ENCODE measurements at places on chromosomes 12 and 14.
A peak's percentile ranks its signal among the peaks of the same experiment; 100 is the strongest.

GRCh38 chr12:12877781-12878455 is 13.4 kb upstream of the GPRC5A start:
- peak; percentile 20 for DNase-seq

DNA sequence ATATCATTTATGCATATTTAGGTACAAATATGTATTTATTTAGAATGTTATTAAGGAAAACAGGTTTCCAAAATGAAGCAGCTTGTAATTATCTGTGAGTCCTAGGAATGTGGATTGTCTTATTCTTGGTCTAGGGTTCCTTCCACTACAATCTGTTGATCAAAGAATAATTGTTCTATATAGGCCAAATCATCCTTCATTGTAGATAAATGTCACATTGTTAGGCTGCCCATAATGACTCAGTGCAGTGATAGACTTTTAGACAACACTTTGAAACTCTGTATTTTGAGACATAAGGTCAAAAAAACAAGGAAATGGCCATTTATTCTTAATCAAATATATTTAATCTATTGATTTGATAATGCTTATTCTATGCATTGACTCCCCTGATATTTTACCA is 283.0 kb downstream of the ACSS3 start:
- no peak for DNase-seq

- DNase-seq = no peak
These were observed 2.8 kb upstream of the EML1 start for GRCh38 chr14:99790201-99790977.

DNA sequence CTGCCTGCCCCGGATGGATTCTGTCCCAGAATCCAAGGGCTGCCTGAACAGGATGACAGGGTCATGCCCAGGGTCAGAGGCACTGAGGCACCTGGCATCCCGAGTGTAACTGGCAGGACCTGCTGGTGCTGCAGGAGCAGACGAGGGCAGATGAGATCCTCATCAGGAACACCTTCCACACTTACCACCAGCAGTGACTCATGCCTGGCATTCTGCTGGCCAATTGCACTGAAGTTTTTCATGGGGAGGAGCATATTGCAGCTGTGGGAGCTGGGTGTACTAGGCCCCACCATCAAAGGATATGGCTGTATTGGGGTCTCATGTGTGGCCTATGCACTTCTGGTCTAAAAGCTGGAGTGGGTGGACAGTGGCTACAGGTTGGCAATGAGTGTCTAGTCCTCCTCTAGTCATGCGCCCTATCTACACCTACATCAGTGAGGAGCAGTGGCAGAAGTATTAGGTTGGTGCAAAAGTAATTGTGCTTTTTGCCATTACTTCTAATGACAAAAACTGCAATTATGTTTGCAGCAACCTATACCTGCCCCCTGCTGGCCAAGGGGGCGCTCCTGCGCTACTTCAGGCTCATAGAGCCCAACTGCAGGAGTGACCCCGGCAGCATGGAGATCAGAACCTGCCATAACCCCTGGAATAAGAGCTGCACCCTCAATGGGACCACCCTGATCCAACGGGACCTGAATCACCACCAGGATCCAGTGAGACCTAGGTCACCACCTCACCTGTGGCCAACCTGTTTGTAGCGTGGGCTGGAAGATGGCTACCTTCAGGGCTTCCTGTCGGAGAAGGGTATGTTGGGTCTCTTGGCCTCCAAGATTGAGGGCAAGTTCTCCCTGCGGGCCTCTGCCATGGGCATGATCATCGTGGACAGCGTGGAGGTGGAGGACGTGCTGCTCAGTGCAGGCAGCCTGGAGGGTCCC is 8.0 kb upstream of the C12orf42 start:
- DNase-seq = no peak

DNA sequence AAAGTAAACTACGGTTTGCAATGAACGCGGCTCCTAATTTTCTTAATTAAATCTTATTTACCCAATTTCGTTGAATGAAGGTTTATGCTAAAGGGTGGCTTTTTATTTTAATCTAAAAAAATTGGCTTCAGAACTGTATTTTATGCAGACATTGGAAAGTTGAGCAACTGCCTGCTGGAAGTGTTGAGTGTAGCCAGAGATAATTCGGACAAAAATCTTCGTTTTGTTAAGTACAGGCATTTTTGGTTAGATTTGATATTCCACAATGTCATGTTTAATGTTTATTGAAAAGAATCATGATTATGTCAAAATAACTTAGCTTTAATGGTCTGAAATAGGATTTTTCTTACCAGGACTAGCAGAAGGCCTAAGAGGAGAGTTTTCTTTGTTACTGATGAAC is 875 bp downstream of the IRAK3 start:
- DNase-seq = no peak

GRCh38 chr14:78637489-78637888 is 467.3 kb downstream of the NRXN3 start:
- no peak for DNase-seq
